ENCODE measurements at places on chromosomes 3 and 15.

DNA sequence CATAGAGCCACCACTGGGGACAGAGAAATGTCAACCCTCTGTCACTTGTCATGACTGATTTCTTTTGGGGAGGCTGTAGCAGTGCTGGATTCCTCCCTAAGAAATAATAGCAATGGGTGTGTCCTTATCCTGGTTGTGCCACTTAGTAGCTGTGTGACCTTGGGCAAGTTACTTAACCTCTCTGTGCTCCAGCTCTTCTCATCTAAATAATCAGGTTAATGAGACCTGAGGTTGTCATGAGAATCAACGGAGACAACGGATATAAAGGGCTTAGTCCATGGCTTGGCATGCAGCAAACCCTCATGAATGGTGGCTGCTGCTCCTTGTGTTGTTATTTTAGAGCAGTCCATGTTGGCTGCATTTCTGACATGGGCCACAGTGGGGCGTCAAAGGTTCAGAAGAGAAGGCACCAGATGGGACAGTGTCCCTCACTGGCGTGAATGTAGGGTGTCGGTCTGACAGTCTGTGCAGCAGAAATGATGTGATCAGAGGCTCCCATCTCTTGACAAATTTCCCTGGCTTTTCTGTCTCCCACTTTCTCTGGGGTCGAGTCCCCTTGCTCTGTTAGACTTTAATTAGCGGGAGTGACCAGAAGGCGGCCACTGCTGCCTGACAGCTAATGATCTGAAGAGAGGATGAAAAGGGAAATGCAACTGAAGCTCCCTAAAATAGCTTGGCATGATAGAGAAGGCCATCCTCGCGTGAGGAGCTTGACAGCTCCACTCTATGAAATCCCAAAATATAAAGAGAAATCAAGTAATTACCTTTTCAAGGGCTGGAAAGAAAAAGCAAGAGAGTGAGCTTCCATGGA is 209.4 kb downstream of the CADPS start:
- DNase-seq, result no peak

GRCh38 chr3:130569461-130570365 is 52.7 kb downstream of the COL6A6 start:
- no peak for DNase-seq

DNA sequence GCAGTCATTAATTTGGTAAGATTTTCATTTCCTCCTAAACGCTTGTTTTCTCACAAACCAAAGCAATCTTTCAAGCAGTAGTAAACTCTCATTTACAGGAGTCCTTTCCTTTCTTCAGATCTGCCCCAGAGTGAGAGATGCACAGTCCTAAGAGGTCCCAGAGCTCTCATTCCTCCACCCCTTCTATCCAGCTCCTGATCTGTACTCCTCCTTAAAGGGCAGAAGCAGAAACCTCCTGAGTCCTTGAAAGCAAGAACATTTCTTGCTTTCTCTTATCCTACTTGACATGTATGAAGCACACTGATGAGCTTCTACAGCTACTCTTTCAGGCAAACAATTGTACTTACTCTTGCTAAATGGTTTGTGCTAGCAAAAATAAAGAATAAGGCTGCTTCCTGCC is 11.7 kb downstream of the EXD1 start:
- no peak for DNase-seq

GRCh38 chr3:18135060-18135814 is 289.9 kb downstream of the SATB1 start:
- DNase-seq, result no peak

DNA sequence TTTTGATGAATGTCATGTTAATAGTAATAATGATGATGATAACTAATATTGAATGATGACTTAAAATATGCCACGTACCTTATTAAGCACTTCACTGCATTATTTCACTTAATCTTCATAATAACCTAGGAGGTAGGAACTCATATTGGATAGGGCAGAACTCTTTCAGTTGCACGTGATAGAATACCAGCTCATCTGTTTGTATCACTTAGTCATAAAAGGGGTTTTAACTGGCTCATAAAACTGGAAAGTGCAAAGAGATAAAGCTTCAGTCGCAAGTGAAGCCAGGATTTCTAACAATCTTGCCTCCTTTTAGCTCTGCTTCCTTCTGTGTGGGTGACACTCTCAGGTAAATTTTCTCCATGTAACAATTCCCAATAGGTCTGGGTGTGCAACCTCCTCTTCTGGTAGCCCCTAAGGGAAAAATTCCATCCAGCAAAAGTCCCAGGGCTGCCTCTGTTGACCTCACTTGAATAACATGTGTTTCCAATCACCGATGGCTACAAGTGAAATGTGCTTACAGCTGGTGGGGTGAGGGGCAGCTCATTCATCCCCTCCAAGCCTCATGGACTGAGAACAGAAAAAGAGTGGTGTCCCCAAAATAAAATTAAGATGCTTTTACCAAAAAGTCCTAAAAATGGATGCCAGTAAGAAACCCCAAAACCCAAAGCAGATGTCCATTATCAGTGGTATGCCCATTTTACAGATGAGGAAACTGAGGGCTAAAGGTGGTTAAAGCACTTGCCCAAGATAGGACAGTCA is 9.3 kb downstream of the GXYLT2 start:
- DNase-seq, result no peak

- DNase-seq, result no peak
Observed at GRCh38 chr3:192929146-192929545, 11.5 kb upstream of the MB21D2 start.

- no peak for DNase-seq
Observed at GRCh38 chr15:36814708-36815107, 235.3 kb downstream of the CDIN1 start.

DNA sequence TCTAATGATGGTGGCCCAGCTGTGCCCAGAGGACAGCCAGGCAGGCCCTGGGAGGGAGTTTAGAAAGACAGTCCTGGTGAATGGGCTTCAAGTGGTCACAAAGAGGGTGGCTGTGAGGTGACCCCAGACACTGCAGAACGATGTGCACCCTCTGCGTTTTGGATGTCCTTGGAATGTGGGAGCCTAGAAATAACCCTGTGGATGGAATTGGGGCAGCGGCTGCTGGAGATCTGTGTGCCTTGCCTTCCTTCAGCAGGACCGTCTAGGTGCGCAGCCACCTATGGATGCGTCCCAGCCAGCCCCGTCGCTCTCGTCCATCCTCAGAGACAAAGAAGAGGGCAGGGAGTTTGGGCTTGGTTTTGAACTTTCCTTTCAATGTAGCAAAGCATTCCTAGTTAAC is 46.5 kb downstream of the KLHL25 start:
- DNase-seq, result no peak

DNA sequence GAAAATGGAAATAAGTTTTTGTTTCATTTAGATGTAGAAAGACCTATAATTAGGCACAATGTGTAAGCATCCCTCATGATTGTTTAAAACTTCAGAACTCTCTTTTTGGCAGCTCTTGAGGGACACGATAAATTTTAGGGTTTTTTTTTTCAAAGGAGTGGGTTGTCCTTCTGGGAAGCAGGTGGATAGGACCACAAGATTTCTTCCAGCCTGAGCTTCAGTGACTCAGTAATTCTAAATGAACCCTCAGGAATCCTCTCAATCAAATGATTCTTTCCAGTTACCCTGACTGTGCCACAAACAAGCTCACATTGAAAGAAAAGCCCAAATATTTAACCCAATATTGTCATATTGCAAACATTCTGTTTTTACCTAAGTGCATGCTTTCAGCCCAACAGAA is 45.1 kb downstream of the COL8A1 start:
- no peak for DNase-seq

DNA sequence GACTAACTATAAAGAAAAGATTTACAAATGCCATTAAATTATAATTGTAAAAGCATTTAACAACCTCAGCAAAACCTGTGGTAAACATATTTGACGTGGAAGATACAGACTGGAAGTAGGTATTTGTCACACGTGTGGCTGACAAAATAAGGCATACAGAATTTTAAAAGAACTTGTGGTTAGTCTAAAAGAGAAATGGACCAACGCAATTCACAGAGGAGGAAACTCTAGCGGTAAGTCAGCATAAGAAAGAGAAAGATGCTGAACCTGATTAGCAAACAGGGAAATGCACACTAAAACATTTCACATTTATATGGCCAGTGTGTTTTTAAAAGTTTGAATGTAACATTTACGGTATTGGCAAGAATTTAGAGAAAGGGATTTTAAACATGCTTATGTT is 35.3 kb downstream of the KCNH8 start:
- DNase-seq, result no peak

DNA sequence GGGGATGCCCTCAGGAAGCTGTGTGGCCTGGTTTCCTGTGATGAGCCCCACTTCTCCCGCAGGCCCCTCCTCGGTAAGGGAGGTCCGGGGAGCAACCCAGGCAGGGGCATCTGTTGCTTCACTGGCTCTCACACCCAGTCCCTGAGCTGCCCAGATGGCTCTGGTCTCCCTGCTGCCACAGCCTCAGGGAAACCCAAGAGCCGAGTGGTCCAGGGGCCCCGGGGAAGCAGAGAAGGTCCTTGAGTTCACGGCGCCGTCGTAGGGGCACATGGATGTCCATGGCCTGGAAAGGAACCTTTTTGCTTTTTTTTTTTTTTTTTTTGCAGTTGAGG is 13.3 kb upstream of the LRRC15 start:
- DNase-seq, result no peak

DNA sequence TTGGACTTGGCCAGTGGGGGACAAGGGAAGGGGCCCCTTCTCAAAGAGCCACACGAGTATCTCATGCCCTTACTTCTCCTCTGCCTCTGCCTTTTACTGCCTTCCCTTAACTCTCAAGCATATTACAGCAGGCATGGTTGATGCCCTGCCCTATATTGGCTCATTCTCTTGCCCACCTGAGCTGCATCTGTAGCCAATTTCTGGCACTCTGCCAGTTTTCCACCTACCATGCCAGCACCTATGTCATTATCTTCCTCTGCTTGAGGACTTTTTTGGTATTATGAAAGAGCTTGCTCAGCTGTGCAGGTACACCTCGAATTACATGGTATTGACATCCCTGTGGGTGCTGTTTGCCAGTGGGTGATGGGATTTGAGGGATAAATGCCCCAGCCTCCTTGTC is 181.8 kb downstream of the OXSM start:
- DNase-seq, result no peak

GRCh38 chr3:139772539-139773500 is 95.0 kb upstream of the NMNAT3 start:
- DNase-seq, result no peak

GRCh38 chr3:44894485-44894884 is 20.1 kb downstream of the TGM4 start:
- DNase-seq, result no peak

- DNase-seq, result no peak
Observed at GRCh38 chr15:36527235-36528162, 51.9 kb upstream of the CDIN1 start.

DNA sequence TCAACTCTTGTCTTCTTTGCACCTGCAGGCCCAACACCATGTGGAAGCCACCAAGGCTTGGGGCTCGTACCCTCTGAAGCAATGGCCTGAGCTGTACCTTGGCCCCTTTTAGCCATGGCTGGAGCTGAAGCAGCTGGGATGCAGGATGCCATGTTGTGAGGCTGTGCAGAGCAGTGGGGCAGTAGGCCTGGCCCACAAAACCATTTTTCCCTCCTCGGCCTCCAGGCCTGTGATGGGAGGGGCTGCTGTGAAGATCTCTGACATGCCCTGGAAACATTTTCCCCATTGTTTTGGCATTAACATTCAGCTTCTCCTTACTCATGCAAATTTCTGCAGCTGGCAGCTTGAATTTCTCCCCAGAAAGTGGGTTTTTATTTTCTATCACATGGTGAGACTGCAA is 58.5 kb downstream of the DPH6 start:
- no peak for DNase-seq

DNA sequence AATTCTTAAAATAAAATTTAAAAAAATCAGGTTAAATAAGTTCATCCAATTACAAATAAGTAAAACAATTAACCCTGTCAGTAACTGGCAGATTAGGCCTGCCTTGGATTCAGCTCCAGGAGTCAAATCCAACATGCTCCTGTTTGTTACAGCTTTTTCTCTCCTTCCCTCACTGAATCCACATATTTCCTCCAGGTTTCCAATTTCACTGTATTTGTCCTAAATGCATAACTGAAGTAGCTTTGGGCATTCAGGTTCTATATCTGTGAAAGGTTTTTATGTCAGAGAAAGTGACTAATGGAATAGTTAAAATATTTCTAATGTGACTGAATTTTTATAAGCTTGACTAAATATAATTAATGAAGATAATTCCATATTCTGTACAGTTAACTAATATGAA is 79.7 kb downstream of the IFT80 start:
- DNase-seq, result no peak

GRCh38 chr15:100987143-100987542 is 68.0 kb downstream of the LRRK1 start:
- DNase-seq, result no peak

GRCh38 chr15:99590913-99591646 is 25.3 kb downstream of the MEF2A start:
- no peak for DNase-seq

DNA sequence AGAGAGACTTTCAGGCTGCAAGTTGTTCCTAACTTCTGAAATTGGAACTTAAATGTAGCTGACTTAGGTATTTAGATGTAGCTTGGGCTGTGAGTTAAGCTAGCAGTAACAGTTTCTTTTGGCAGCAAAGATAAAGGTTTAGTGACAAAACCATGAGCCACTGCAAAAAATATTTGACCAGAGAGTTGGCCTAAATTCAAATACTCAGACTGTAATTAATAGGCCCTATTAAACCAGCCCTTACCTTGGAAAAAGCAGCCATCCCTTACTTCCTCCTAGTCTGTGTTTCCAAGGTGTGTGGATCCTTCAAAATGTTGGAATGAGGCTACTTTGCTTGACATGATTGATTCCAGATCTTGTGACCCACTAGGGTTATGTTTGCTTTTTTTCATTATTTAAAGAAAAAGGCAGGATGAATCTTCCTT is 8.2 kb downstream of the TPM1 start:
- DNase-seq, result no peak

GRCh38 chr15:25136119-25136518 is 181.3 kb downstream of the SNRPN start:
- DNase-seq, result no peak

- DNase-seq, result no peak
Observed at GRCh38 chr15:96043591-96044171, 286.8 kb upstream of the NR2F2 start.

GRCh38 chr15:66654361-66654738 is 47.7 kb upstream of the SMAD6 start:
- no peak for DNase-seq

DNA sequence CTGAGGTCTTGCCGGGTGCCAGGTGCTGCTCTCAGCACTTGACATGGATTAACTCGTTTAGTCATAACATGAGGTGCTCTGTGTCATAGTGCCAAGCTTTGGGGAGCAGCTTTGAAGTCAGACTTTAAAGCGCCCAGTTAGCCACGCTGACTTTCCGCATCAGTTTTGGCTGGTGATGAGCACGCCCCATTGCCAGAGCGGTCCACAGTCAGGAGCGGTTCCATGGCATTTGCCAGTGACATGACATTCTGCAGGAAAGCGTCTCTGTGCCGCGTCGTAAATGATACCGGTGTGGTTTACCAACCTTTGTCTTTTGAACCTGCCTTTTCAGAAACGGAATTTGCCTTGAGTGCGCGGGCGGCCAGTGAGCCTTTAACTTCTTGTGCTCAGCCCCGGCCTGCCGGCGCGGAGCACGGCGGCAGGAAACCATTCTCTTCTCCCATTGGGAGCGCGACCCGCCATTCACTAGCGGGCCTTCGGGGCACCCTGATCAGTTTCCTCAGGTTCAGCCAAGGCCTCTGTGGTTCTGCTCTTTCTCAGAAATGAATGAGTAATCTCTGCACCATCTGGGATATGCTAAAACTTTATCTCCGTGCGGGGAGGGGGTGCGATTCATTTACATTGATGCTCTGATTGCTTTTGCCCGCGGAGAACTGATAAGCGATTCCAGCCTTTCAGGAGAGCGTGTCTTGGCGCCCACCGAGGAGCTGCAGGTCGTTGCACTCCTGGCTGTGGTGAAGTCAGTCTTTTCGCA is 1.7 kb upstream of the SLC2A2 start:
- peak; percentile 2 for DNase-seq
